ENCODE measurements at places on chromosomes 5 and 9. TPM values are rescaled to one million over a fixed set of nuclear protein-coding genes. Genes with fewer than 3 reads are reported as not detected.

DNA sequence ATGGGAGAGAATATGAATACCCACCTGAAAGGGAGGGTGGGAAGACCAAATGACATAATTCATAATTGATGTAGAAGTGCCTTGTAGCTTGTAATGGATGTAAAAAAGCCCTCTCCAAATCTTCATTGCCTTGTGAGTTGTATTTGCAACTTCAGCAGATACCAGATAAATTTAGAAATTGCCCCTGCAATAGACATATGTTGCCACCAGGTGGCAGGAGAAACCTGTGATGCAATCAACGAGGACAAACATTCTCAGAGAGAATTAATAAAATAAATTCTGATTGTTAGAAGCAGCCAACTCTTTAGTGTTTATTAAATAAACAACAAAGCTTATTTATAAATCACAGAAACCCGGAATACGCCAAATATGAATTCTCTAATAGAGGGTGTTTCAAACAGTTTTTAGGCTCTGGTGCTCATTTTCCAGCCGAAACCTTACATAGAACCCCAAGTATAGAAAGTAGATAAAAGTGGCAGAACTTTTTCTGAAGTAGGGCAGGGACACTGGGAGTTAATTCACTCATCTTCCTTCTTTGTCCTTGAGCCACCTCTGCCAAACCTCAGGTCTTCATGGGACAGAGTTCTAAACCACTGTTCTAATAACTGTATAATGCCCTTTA lies 147.8 kb downstream of the TMEM38B start:
- H3K4me1 ChIP-seq = no peaks in the 10 kb centered on the region
- no peaks in the 10 kb centered on the region for H3K27me3 ChIP-seq
- DNase-seq = peak; percentile 86
- no peak overlapping the region for H3K4me3 ChIP-seq
- no peaks in the 10 kb centered on the region for H3K36me3 ChIP-seq

- H3K27me3 ChIP-seq = no peaks in the 10 kb centered on the region
- no peaks in the 10 kb centered on the region for H3K36me3 ChIP-seq
- no peak overlapping the region for H3K27ac ChIP-seq
Observed at GRCh38 chr9:126689027-126689825, 75.5 kb downstream of the LMX1B start.

ZBTB5 gene
- 24.6 TPM for total RNA-seq

DNA sequence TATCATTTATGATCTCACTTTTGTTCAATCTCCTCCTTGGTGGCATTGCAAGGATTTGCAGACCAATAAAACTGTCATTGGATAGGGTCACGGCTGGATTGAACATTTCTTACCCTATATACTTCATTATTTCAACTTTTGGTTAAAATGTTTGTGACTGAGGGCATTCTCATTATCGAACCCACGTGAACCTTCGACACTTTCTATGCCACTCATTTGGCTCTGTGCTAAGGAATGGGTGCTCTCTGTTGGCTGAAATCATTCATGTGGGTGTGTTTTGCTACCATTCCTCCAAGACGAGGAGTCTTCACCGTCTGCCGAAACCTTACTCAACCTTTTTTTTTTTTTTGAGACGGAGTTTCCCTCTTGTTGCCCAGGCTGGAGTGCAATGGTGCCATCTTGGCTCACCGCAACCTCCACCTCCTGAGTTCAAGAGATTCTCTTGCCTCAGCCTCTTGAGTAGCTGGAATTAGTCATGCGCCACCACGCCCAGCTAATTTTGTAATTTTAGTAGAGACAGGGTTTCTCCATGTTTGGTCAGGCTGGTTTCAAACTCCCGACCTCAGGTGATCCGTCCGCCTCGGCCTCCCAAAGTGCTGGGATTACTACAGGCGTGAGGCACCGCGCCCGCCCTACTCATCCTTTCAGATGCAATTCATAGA lies 62.5 kb downstream of the CSNK1A1 start:
- H3K27ac ChIP-seq = no peak overlapping the region
- peaks cover 15% of the 10 kb centered on the region for H3K4me1 ChIP-seq
- H3K36me3 ChIP-seq = peaks cover 5% of the 10 kb centered on the region
- DNase-seq = no peak
- no peak overlapping the region for H3K4me3 ChIP-seq

DNA sequence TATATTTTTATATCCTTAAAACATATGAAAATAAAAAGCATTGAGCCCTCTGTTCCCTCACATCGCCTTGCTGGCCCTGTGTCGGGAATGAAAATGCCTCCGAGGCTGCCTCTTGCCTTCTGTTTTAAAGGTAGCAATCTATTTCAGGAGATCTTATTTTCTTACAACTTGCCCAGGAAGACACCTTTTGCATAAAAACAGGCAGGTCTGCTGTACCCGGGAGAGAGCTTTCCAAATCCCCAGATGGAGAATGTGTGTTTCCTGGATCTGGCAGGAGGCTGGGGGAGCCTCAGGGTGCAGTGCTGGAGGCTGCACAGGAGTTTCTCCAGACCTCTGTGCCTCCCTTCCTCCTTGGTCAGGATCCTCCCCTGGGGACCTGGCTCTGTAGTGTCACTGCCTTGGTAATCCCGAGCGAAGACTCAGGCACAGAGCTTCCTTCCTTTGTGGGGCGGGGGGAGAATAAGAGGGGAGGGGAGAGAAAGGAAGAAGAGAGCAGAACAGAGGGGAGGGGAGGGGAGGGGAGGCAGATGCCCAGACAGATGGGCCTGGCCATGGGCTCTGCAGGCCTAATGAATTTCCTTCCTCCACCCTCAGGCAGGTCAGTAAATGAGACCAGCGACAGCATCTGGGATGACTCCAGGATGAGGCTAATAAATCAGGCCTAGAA lies 104.0 kb upstream of the BOD1 start:
- DNase-seq = peak; percentile 63
- H3K27me3 ChIP-seq = no peaks in the 10 kb centered on the region
- H3K4me3 ChIP-seq = peak overlapping the region; percentile 62
- peak overlapping the region; percentile 97 for H3K27ac ChIP-seq
- H3K36me3 ChIP-seq = no peaks in the 10 kb centered on the region

- H3K4me3 ChIP-seq = no peak overlapping the region
- H3K36me3 ChIP-seq = no peaks in the 10 kb centered on the region
- H3K27me3 ChIP-seq = no peaks in the 10 kb centered on the region
- DNase-seq = no peak
- no peaks in the 10 kb centered on the region for H3K4me1 ChIP-seq
Observed at GRCh38 chr9:75739884-75740611, 150.4 kb upstream of the PCSK5 start.

DNA sequence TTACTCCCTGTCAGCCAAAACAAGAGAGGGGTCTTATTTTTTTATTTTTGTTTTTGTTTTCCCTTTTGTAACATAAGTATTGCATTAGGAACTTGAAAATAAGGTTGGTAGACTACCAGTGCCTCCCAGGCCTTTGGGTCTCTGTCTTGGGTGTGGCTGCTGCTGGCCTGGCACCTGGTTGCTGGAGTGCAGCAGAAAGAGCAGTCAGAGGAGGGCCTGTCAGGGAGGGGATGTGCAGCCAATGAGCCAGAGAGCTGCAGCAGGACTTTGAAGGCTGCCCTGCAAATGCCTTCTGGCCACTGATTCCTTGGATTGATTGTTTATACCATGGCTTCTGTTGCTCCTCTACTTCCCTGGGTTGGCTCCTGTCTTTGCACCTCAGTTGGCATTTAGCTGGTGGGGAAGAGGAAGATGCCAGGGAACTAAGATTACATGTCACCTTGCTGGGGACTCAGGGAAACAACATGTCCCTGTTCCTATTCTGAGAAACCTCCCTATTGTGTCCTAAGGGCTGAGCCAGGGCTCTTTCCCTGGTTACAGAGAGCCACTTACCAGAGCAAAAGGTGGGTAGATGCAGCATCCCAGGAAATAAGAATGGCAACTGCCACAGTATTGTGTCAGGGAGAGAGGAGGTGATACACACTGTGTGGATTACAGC lies 66.6 kb downstream of the ANGPTL2 start:
- no peak overlapping the region for H3K27ac ChIP-seq
- H3K27me3 ChIP-seq = no peaks in the 10 kb centered on the region
- DNase-seq = no peak
- H3K4me3 ChIP-seq = no peak overlapping the region

DNA sequence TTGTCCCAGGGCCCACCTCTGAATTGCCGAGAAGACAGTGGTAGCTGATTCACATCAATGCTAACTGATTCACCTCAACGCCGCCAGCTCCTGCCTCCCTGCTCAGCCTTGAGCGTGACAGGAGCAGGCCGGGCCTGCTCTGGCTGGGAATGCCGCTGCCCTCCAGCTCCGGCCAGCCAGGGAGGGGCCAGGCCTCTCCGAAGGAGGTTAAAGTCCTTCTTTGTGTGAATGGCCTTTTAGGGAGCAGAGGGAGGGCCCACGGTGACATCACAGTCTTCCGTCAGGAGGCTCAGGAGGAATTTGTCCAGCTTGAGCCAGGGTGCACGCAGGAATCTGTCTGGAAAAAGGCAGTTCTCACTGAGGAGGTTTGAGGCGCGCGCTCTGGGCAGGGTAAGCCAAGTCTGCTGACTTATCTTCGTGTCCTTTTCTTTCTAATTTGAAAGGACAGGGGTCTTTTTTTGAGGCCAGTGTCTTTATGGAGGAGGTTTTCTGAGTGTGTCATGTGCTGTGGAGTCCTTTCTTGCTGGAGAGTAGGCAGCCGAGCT lies 82.7 kb downstream of the C9orf152 start:
- H3K27me3 ChIP-seq = no peaks in the 10 kb centered on the region
- no peak overlapping the region for H3K27ac ChIP-seq
- H3K4me3 ChIP-seq = no peak overlapping the region
- DNase-seq = no peak
- no peaks in the 10 kb centered on the region for H3K36me3 ChIP-seq

CLIC3 gene
- not detected for total RNA-seq

- DNase-seq = peak; percentile 54
- H3K4me1 ChIP-seq = peaks cover 33% of the 10 kb centered on the region
- H3K27ac ChIP-seq = peak overlapping the region; percentile 100
Observed at GRCh38 chr9:37363124-37363523, 59.4 kb upstream of the GRHPR start.

DNA sequence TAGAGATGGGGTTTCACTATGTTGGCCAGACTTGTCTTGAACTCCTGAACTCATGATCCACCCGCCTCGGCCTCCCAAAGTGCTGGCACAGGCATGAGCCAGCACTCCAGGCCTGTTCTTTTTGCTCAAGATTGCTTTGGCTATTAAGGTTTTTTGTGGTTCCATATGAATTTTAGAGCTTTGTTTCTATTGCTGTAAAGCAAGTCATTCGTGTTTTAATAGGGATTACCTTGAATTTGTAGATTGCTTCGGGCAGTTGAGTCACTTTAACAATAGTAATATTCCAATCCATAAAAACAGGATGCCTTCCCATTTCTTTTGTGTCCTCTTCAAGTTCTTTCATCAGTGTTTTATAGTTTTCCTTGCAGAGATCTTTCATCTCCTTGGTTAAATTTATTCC lies 22.1 kb downstream of the C6 start:
- H3K27me3 ChIP-seq = peaks cover 3% of the 10 kb centered on the region
- H3K4me3 ChIP-seq = no peak overlapping the region
- DNase-seq = no peak

GRCh38 chr9:130973686-130974281 lies 34.7 kb upstream of the FIBCD1 start:
- H3K4me3 ChIP-seq = no peak overlapping the region
- H3K36me3 ChIP-seq = no peaks in the 10 kb centered on the region
- no peak overlapping the region for H3K27ac ChIP-seq
- H3K4me1 ChIP-seq = no peaks in the 10 kb centered on the region

GRCh38 chr9:128117613-128118471 lies 9.7 kb downstream of the PTGES2 start:
- DNase-seq = peak; percentile 98
- no peak overlapping the region for H3K27ac ChIP-seq
- no peak overlapping the region for H3K4me3 ChIP-seq
- 0 out of 2 replicates have a peak, but pooled peaks cover 2% of the 10 kb centered on the region for H3K4me1 ChIP-seq

DNA sequence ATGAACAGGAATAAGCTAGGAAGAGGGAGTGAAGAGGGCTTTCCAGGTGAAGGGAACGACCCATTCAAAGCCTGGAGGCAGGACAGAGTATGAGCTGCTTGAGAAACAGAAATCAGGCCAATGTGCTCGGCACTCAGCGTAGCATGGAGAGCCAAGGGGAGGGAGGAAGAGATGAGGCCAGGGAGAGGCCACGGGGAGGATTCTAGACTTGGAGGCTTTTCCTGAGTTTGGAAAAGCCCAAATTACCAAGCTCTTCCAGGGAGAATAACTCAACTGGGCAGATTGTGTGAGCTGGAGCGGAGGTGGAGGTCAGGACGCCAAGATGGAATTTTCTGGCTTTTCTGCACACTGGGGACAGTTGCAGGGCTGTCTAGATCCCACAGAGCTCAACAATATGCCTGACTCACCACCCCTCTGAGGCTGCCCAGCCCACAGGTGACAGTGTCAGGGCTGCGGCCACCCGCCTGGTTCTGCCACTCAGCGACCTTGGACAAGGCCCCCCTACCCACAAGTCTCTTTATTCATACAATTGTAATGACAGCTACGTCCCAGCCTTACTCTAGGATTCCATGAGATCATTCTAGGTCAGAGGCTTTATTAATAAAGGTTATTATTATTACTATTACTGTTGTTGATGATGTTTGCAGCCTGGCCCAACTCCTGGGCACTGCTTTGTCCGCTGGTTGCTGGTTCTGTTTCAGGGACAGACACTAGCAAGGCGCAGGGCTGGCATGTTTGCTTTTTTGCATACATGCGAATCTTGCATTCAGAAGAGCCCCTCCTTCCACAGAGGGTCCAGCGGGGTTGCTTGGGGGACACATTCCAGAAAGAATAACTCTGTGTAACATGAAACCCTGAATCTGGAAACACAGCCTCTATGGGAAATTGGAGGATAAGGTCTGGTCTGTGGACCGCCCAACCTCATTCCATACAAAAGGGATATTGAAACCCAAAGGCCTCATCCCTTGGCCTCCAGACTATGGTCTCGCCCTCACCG lies 9.4 kb upstream of the LMX1B start:
- no peak for DNase-seq
- H3K36me3 ChIP-seq = no peaks in the 10 kb centered on the region
- no peaks in the 10 kb centered on the region for H3K27me3 ChIP-seq
- H3K27ac ChIP-seq = no peak overlapping the region
- H3K4me1 ChIP-seq = no peaks in the 10 kb centered on the region

CYLC2 gene
- total RNA-seq = not detected

MEIKIN gene
- not detected for total RNA-seq

DNA sequence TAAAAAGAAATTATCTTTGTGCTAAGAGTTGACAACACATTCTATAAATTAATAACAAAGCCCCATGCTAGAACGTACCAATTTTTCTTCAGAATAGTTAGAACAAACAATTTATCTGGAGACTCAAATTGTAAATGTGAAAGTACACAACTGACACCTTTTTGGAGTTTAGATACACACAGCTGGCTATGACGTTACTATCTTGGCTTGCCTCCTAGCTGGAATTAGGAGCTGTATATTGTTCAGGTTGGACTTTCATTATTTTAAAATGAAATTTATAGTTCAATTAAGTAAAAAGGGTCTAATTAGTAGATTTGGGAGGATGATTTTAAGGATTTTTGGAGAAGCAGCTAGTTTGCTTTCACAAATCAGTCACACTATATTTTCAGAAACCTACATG lies 393.9 kb upstream of the RIOK2 start:
- H3K4me1 ChIP-seq = no peaks in the 10 kb centered on the region
- no peak for DNase-seq
- no peak overlapping the region for H3K27ac ChIP-seq
- H3K4me3 ChIP-seq = no peak overlapping the region
